Activated naive CD8-positive, alpha-beta T cell treated with anti-CD3 and anti-CD28 coated beads for 36 hours (primary cell): ENCODE measurements at places on chromosomes 4 and X. TPM values are rescaled to one million over a fixed set of nuclear protein-coding genes. Genes with fewer than 3 reads are reported as not detected.
A peak's percentile ranks its signal among the peaks of the same experiment; 100 is the strongest.

GRCh38 chr4:157271166-157271869 is 50.8 kb downstream of the GRIA2 start:
- DNase-seq, result no peak

- no peak for DNase-seq
Measured at GRCh38 chr4:93201471-93202096, 627.0 kb upstream of the ATOH1 start.

The EGFL6 gene
- 2.2 TPM for total RNA-seq

DNA sequence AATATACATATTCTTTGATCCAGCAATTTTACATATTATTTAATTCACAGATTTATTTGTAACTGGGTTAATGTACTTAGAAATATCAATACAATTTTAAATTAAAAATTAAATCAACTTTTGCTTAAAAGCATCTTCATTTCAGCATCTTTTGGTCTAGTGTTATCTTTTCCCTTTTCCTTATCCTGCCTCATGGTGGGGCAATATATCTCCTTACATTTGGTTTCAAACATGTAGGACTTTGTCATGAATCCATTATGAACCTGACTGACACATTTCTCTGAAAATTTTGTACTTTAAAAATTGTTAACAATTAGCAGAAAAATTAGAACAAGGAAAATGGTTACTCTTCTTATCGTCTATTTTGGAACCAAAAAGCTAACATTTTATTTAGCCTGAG is 42.8 kb upstream of the ANK2 start:
- no peak for DNase-seq

DNA sequence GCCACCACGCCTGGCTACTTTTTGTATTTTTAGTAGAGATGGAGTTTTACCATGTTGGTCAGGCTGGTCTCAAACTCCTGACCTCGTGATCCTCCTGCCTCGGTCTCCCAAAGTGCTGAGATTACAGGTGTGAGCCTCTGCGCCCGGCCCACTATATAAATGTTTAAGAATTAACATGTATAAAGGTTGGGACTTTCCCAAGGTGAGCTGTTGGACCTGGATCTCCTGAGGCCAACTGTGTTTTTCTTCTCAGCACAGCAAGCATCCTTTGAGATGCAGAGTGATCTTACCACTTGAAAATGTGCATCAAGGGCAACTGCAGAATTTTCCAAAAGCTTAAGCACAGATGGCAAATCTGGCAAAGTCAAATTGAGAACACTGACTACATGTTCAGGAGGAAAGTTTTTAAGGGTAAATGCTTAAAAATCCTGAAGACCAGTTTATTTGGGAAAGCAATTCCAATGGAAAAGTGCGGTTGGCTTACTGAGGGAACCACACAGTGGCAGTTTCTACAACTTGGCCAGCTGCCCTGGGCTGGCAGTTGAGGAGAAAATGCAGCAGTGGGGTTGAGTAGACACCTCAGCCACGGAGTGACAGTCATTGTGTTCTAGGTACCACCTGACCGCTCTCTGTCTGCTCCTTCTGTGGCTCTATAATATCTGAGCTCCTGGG is 168.9 kb downstream of the CBR4 start:
- DNase-seq, result no peak

DNA sequence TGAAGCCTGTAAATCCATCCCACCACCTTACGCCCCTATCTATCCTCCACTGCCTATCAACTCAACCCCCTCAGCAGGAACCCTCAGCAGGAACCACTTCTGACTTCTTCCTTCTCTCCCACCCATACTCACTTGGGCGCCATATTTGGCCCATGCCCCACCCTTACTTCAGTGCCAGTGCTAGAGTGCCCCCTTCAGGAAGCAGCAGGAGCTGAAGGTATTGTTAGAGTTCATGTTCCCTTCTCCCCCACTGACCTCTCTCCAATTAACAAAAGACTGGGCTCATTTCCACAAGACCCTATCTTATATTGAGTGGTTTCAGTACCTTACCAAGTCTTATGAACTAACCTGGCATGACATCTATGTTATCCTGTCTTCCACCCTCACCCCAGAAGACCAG is 363.1 kb upstream of the SLIT2 start:
- DNase-seq, result no peak

DNA sequence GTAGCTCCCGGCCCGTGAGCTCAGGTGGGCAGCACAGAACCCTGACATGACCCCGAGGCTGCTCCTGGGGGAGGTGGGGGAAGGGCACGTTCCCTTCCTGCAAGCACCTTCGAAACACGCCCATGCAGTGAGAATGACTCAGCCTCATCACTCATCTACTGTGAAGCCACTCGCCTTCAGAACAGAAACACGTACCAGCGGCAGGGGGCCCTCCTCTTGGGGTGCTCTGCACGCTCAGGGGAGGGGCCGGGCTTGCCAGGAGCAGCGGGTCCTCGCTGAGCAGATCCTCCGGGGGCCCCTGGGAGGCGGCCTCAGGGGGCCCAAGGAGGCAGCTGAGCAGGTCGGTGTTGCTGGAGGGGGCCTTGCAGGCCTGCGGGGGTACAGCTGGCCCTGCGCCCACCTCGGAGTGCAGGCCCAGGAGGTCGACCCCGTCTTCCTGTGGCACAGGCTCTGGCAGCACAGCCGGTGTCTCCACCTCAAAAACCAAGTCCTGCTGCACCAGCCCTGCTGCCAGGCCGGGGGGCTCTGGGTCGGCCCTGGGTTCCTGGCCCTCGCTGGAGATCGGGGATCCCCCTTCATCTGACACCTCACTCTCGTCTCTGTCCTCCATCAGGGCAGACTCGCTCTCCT is 40.9 kb upstream of the CPLX1 start:
- DNase-seq, result no peak

DNA sequence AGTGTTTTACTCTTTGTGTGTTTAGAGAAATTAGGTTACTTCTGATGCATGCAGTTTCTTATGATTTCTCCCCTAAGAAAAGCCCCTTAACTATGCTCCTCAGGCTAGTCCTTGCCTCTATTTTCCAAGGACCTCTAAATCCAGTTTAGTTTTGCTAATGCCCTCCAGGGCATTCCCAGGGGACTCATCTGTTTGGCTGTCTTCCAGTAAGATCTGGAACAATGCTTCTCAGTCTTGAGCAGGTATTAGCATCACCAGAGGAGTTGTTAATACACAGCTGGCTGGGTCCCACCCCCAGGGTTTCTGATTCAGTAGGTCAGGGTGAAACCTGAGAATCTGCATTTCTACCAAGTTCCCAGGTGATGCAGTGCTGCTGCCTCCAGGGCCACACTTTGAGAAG is 56.9 kb downstream of the OTC start:
- no peak for DNase-seq

GRCh38 chrX:35382966-35383365 is 415.2 kb upstream of the MAGEB16 start:
- DNase-seq, result no peak

DNA sequence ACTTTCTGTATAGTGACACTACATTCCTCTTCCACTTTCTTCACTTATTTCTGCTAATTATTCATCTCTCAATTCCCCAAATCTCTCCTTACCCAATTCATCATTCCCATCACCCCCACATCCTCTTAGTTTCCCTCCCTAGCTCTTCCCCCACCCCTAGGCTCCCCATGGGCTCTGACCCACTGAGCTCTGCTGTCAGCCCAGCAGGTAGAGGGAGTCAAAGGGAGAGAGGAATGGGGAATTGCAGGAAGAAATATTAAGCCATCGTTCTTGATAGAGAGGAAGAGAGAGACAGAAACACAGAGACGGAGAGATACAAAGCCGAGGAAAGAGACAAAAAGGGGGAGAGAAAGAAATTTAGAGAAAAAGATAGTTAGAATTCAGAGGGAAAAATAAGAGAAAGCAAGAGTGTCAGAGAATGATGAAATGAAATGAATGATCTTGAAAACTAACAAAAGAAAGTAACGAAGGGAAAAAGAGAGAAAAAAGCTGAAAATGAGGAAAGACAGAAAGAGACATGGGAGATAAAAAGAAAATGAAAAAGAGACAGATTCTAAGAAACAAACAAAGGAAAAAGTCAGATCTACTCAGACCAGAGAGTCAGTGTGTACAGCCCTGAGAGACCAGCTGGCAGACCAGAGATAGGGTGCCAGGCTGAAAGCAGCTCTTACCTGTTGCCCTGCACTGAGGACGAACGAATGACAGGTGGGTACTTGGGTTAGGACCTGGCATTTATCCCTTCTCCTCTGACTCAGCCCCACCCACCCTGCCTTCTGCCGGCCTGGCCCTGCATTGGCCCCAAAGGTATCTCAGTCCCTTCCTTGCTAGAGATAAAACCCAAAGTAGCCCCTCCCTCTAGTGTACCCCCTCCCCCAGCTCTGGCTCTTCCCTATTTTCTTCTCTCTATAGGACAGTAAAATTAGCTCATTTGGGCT is at the start of gene ALAS2:
Gene ALAS2 (minus strand): TSS at position 707 of the 935 bp plus-strand sequence. CDS start 4,977 bp downstream, outside the sequence.
- DNase-seq, result no peak

- no peak for DNase-seq
Measured at GRCh38 chrX:133401536-133401935, 13.8 kb downstream of the GPC4 start.

- DNase-seq, result peak; percentile 34
Measured at GRCh38 chr4:15882675-15883086, 55.9 kb downstream of the FGFBP1 start.
